Smooth muscle cell of trachea (primary cell): ENCODE measurements at places on chromosomes 2 and 18. TPM values are rescaled to one million over a fixed set of nuclear protein-coding genes. Genes with fewer than 3 reads are reported as not detected.

The ASXL3 gene
- 0.66 and 3.2 TPM in 2 replicates for total RNA-seq

The TEKT4 gene
- not detected in 2 replicates for total RNA-seq

The SERPINB10 gene
- total RNA-seq: not detected in 2 replicates

The GALNT1 gene
- 42.8 and 48.4 TPM in 2 replicates for total RNA-seq

The MCM6 gene
- total RNA-seq: 11.9 and 31.1 TPM in 2 replicates

The CD8B gene
- total RNA-seq: not detected in 2 replicates

The MAB21L4 gene
- total RNA-seq: not detected in 2 replicates

The CYS1 gene
- total RNA-seq: 2.0 and 7.3 TPM in 2 replicates
